ENCODE measurements at places on chromosomes 2 and 18.

- no peak for DNase-seq
Measured at GRCh38 chr2:171411791-171412483, 21.9 kb downstream of the METTL8 start.

DNA sequence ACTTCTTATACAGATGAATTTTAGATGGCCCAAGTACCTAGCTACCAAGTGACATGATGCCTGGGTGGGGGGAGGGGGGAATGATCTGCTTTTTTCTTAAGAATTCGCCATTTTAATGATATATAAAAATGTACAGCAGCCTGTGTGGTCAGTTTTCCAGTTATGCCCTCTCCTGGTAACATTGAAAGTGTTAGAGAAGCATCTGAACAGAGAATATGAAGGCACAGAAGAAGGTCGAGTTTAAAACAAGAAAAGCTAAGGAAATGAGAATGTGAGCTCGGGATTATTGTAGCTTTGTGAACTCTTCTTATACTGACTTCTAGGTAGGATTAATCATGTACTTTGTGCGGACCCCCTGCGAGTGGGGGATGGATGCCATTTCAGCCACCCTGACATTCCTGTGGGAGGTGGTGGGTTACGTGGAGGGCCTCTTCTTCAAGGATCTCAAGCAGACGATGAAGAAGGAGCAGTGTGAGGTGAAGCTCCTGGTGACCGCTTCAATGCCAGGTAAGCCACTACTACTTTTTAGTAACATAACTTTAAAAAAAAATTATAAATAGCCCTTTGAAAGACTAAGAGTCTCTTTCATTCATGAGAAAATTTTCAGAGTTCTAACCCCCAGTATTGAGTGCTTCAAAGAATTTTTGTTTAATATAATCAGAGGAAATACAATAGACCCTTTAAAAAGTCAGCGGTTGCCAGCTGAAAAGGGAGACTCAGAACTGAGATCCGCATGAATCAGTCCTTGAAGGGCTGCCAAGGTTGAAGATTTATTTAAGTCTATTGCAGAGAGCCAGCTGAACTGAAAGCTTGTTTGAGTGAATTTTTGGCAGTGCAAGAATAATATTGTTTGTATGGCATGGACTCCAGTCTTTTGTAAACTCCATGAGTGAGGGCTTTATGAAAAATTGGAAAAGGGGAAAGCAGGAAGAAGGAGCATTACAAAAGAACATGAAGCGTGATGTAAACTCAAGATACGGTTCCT lies 68.6 kb upstream of the RPE start:
- no peak for DNase-seq

- DNase-seq, result peak; percentile 24
Measured at GRCh38 chr2:213246497-213247281, 37.6 kb upstream of the SPAG16 start.

DNA sequence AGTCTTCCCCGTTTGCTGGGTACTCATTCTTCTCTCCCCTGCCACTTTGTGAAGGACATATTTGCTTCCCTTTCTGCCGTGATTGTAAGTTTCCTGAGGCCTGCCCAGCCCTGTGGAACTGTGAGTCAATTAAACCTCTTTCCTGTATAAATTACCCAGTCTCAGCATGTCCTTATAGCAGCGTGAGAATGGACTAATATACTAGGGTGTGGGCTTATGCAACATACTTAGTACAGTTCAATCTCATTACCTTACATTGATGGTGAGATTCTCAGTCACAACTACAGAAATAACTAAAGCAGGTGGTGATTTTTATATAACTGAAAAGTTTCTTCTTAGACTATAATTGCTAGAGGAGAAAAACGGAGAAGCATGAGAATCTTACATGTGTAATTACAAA lies 237.9 kb upstream of the MMADHC start:
- no peak for DNase-seq

- DNase-seq, result no peak
Measured at GRCh38 chr2:148527488-148528340, 116.8 kb upstream of the EPC2 start.

DNA sequence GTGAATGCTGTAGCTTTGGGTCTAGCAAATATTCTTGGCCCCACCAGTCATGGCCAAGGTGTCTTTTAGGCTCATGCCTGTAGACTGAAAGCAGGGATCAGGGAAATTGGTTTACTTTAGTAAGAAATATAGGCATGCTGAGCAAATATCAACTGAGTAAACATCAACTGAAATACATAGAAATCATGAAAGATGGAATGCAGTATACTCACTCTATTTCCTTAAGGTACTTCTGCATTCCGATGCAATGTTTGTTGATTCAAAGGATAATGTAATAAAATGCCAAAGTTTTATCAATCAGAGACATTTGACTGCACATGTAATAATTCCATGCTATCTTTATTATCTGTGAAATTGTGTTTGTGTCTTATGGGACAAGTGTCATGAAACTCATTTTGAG lies 19.6 kb upstream of the IL1R1 start:
- DNase-seq, result no peak

DNA sequence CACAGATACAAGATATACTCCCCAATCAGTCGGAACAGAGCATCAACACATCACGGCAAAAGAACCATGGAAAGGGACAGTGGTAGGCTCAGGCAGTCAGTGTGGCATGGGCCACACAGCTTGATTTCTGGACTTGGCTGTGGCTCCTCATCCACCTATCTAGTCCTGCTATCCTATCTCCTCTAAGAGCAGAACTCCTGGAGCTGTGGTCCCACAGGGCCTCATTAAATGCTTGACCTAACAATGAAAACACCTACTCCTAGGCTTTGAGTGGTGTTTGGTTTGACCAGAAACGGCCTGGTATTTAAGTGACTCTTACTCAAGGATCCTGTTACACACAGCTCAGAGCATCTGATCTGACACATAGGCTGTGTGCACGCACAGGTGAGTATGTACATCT lies 33.6 kb upstream of the SMAD2 start:
- DNase-seq, result no peak

DNA sequence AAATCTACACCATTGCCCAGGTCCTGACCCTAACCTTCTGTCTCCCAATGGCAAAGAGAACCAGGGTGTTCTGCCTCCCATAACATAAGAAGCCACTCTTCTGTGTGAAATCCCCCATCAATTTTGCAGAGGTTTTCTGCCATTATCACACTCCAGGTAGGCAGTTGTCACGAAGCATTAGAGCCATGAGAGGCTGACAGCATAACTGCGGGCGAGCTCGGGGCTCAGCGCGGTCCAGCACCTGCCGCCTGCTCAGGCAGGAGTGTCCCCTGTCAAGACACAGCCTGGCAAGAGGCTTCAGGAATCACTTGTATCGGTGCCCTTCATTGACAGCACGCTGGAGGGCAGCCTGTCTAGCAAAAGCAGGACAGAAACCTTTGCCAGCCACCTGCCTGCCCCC lies 251.2 kb downstream of the SATB2 start:
- DNase-seq, result no peak

DNA sequence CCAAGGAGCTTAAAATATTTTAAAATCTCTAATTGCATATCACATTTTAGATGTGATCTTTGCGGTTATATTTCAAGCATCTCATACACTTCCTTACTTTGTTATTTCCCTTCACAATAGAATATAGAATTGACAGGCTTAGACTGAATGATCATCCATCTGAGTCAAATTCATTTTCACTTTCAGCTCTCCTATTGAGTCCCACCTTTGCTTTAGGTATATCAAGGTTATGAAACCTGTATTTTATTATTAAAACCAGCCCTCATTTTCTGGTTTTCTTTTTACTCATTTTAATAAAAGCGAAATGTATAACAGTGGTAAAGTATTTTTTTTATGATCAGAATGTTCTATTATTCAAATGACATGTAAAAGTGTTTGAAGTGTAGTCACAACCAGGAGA lies 162.9 kb upstream of the KYNU start:
- DNase-seq, result no peak

DNA sequence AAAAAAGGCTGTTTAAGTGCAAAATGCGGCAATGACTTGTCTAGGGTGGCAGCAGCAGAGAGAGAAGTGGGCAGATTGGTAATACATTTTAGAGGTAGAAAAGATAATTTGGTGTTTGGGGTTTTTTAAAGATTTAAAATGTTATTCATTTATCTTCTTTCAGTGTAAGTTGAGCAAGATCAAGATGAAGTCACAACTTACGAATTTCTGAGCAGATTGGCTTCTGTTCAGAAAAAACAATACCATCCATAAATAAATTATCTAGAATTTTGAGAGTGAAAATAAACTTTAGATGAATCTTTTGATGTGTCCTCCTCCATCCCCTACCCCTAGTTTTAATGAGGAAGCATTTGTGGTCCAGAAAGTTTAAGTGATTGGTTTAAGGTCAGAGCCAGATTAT lies 47.9 kb upstream of the FAM171B start:
- no peak for DNase-seq

GRCh38 chr2:102632380-102633175 lies 13.2 kb downstream of the SLC9A2 start:
- DNase-seq, result no peak

DNA sequence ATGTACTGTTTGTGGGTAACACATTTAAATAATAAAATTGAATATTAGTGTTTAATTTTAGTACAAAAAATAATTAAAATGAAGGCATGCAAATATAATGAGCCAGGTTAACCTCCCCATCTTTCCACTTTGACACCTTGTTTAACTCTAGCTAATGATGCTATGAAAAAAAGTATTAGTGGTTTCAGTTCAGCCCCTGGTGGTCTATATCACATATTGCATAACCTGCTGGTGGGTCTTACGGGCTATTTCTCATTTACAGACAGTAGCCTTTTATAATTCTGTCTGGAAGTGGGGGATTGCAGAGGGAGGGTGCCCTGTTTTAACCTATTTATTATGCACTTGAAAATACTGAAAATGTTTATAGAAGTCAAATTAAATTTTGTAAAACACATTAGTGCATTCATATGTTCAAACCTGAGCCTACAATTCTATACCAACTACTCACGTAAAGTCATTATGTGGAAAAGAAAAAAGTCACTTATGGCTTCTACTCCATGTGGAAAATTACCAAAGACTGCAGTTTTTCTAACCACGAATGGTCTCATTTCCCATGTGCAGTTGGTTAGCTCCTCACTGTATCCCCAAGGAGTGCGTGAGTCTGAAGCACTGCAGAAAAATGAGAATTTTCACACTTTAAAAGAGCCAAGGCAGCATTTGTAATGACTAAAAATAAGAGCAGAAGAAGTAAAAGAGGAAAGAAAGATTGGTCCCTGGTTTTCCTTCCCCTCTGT lies 381.0 kb downstream of the MTX2 start:
- DNase-seq, result no peak

GRCh38 chr2:120368086-120368485 lies 22.1 kb downstream of the INHBB start:
- DNase-seq, result no peak

GRCh38 chr2:27123302-27124150 lies at the start of gene ABHD1:
Gene ABHD1 (plus strand): TSS chr2:27123815. CDS start chr2:27123949, 134 bp downstream.
- DNase-seq, result no peak

DNA sequence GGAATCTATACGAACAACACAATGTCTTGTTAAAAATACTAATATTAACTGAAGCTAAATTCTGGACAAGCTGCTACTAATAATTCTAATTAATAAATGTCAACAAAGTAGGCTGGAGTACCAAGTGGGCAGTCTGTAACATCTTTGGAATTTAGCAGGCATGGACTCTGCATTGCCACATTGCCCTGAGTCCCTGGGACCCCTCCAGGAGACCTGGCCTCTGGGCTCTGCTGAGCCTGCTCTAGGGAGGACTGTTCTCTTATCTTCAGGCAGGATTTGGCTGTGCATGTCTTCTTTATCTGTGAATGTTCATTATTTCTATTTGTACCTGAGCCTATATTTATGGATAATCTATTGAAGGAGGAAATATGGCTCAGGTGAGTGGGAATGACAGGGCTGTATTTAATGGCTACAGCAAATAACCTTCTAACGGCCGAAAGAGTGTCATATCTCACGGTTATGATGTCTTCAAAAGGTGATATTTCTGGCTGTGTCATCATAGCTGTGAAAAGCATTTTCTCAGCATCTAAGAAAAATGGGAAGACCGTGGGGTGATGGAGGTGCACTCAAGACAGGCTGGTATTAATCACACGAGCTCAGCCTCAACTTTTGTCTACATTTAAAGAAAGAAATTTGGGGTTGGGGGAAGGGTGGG lies 28.6 kb upstream of the SETBP1 start:
- no peak for DNase-seq

GRCh38 chr2:70381821-70382220 lies 80.0 kb upstream of the FAM136A start:
- no peak for DNase-seq

Data from stimulated activated CD8-positive, alpha-beta memory T cell treated with anti-CD3 and anti-CD28 coated beads, Interleukin-4, amount 100 ng/mL, for 4 hours (primary cell).